Fibroblast of the conjunctiva (primary cell): ENCODE measurements at places on chromosomes 11 and 22.
A peak's percentile ranks its signal among the peaks of the same experiment; 100 is the strongest.

GRCh38 chr11:111978028-111978771 lies 41.1 kb downstream of the DIXDC1 start:
- peak; percentile 45 for DNase-seq

- DNase-seq, result no peak
Measured at GRCh38 chr11:108931168-108931567, 266.3 kb downstream of the DDX10 start.

DNA sequence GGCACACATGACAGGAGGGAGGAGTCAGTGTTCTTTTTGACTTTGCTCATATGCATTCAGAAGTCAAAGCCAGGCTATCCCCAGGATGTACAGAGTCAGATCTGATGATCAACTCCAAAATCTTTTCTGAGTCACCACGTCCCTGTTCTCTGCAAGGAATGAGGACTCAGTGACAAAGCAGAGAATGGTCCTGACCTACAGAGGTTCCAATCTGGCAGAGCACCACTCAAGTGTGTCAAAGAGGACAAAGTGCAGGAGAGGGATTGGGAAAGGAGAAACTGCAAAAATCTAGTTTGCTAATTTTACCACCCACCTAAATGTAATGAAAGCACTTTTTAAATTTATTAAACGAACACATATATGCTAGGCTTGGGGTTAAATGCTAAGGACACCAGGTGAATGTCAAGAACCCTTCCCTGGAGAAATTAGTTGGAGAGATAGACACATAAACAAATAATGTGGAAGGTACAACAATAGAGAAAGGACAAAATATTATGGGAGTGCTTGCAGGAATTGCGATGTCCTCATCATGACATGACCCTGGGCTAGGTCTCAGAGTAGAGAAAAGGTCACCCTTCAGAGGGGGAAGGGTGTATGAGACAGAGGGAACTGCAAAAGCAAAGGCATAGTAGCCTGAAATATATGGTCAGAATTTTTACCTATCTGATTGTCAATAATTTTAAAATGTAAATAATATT lies 56.3 kb downstream of the MTNR1B start:
- no peak for DNase-seq

GRCh38 chr11:75667831-75668450 lies 897 bp downstream of the MAP6 start:
- no peak for DNase-seq

- DNase-seq, result no peak
Measured at GRCh38 chr22:23909296-23909898, 15.2 kb downstream of the MIF start.

GRCh38 chr22:41524809-41525449 lies 19.3 kb downstream of the POLR3H start:
- no peak for DNase-seq
